NCI-H1436 treated with DMSO at 0.1 percent for 48 hours (cell line): ENCODE measurements at places on chromosomes 5 and 9.

DNA sequence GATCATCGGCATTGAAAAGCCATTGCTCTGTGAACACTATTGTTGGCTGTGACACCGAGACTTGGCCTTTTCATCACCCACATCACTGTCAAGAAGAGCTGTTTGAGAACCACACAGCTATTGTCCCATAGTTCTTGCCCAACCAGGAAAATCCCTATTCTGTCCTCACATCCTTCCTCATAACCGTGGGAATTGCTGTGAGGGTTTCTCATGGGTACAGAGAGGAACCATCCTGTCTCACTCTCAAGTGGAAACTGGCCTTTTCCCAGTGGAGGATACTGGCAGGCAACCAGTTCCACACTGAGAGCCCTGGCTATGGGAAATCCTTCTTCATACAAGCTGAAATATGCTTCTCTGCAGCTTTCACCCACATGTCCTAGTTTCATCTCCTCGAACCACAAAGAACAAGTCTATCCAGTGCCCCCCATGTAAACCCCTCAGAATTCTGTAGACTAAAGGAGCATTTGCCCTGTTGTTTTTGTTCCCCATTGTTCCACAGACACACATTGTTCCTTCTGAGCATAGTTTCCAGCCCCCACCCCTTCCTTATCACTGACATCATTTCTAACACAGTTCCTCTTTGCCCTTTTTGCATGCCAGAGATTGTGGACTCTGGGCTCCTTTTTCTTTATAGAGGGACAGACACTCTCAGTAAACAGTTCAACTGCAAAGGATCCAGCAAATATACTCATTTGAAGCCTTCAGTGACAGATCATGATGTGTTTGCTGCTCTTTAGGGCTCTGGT lies 57.8 kb upstream of the C5orf46 start:
- DNase-seq = no peak

DNA sequence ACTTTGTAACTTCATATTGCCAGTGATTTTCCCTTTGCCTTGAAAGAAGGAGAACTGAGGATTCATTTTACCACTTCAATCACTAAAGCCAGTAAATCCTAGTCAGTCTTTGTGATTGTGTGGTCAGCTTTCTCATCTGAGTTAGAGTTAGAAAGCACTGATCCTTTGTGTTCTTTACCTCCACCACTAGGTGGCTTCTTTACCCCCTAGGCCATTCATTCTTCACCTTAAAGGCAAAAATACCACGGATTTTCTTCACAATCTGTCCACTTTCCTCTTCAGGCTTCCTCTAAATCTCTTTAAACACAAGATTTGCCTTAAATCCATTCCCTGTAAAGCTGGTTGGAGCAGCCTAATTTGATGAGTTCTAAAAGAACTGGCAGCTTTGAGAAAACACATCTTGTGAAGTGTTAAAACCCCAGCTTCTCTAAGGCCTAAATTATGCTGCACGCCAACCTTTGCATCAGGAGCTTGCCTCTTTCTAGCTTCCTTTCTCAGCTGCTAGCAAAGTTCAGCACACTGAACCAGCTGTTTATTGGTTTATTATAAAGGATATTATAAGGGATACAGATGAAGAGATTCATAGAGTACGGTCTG lies 20.4 kb downstream of the BDP1 start:
- no peak for DNase-seq

DNA sequence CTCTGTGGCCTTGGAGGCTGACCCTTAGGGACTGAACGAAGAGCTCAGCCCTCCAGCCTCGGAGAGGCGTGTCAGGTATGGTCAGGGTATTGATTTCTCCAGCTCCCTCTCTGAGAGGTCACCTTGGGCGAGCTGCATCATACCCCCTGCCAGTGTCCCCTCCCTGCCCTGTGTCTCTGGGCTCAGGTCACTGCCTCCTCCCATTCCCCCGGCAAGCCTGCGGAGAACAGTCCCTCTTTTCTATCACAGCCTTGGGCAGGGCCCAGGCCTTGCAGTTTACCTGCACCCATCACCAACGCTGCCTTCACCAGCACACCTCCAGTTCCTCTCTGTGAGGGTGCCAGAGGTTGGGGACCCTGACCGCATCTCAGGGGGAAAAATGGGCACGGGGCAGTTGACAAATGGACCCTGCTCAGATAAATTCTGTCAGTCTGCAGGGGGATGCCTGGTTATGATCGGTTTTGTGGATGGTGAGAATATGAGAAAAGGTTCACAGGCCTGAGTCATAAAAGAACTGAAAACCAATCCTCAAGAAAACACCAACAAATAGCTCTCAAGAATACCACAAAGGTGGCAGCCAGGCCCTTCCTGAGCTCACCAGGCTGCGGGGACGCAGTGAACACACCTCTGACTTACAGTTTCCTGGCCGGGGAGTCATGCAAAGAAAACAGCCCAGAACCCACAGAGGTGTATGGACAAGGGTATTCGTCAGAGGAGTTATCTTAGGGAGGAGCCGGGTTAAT lies 24.7 kb upstream of the RXRA start:
- DNase-seq = no peak

- no peak for DNase-seq
Measured at GRCh38 chr9:94928691-94929368, 202.3 kb downstream of the AOPEP start.

DNA sequence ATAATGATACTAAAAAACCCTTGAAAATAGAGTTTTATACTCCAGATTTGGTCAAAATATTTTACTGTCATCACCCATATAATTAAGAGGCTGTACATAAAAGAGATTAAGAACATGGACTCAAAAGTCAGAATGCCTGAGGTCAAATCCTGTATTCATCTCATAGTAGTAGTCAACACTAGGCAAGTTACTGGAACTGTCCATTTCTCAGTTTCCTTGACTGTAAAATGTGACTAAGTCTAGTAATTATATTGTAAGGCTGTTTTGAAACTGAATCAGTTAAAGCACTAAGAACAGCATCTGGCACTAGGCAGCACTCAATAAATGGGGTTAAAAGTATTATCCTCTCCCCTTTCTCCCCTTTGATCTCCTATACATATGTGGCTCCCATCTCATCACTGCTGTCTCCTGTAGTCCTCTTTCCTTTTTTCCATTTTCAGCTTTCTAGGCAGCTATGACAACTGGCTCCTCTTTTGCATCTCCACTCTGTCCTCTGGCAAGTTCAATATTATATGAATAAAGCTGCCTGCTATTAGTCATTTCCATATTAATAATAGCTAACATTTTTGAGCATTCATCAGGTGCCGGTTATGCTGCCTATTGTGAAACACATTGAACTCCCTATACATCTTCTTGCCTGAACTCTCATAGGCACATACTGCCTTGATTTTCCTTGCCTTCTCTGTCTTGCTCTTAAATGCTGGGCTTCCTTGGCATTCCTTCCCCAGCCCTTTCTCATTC lies 185.8 kb upstream of the NREP start:
- no peak for DNase-seq

GRCh38 chr9:27545471-27545870 lies 15.9 kb upstream of the MOB3B start:
- DNase-seq = no peak

DNA sequence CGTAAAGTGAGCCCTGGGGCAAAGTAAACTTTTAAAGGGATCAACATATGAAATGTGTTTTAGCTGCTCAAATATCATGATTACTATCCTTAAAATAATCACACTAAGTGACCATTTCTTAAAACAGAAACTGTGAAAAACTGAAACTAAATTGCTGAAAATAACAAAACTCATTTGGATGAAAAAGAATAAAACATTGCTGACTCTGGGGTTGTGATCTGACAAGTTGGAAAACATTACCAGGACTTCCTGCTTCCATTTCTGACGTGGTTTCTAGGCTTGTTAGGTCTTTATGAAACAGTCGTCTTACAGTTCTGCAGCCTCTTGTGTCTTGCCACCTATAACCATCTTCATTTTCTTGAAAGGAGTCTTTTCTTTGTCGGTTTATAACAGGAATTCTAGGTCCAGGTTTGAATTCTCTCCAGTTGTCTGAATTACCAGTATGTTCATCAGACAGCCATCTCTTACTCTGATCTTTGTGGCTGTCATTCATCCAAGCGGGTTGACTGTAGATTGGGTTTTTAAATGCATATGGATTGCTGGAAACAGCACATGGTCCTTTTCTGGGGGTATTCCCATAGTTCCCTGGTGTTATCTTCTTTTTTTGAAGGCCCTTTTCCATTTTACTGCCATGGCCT lies 1.7 kb downstream of the TUT7 start:
- DNase-seq = no peak

DNA sequence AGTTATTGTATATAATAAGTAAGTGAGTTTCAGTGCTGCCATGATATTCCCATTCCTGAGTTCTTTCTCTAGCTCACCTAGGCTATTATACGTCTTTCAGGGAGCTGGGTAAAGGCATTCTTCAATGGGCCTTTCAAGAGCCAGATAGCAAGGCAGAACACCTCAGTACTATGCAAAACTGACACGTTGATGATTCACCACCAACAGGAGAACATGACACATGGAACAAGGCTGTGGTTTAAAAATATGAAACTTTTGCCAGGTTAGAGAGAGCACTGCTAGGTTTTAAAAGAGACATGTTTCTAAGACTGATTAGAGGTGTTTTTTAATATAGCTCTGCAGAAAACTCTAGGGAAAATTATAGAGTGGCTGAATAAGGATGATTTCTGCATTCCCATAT lies 95.9 kb downstream of the UGCG start:
- DNase-seq = no peak

DNA sequence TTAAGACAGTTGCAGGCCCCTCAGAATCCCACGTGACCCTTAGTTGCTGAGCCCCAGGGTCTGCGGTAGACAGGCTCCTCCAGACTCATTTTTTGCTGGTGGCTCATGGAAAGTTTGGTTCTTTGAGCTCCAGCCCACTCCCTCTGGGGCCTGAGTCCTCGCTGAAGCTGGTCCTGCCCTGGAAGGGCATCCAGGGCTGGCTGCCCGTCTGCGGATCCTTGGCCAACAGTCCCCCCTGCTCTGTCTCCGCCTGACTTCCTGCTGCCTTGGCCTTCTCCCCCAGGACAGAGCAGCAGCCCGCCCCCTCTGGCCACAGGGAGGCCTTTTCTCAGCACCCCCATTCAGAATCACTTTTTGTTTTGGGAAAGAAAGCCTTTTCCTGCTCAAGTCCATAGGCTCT lies 24.4 kb downstream of the SLC6A7 start:
- DNase-seq = no peak

DNA sequence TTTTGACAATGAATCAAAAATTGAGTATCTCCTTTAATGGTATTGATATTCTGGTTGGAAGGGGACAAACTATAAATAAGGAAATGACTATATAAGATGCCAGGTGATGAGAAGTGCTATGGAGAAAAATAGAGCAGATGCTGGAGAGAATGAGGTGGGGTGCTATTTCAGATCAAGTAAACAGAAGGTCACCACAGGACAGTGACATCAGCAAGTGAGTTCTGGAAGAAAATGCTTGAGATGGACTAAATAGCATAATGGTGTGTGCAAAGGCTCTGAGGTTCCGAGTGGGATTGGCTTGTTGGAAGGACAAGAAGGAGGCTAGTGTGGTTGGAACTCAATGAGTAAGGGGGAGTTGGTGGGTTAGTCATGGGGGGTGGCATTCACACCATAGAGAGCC lies 157.5 kb upstream of the SGCD start:
- no peak for DNase-seq

- DNase-seq = no peak
Measured at GRCh38 chr5:120436996-120437395, 27.1 kb upstream of the PRR16 start.

GRCh38 chr5:52727020-52727419 lies 60.7 kb upstream of the ITGA1 start:
- DNase-seq = no peak

DNA sequence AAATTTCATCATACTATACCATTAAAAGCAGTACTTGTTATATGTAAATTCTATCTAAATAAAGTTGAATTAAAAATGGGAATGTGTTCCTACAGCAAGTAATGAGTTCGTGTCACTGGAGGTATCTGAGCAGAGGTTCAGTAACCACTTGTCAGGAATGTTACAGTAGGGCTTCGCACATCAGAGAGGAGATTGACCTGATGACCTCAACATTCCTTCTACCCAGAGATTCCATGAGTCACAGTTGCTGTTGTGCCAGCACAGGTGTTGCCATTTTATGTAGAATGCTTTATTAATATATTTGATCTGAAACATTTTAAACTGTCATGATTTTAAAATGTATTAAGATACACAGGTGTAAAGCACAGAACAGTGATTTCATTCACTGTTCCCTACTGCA lies 60.3 kb downstream of the STX17 start:
- no peak for DNase-seq

DNA sequence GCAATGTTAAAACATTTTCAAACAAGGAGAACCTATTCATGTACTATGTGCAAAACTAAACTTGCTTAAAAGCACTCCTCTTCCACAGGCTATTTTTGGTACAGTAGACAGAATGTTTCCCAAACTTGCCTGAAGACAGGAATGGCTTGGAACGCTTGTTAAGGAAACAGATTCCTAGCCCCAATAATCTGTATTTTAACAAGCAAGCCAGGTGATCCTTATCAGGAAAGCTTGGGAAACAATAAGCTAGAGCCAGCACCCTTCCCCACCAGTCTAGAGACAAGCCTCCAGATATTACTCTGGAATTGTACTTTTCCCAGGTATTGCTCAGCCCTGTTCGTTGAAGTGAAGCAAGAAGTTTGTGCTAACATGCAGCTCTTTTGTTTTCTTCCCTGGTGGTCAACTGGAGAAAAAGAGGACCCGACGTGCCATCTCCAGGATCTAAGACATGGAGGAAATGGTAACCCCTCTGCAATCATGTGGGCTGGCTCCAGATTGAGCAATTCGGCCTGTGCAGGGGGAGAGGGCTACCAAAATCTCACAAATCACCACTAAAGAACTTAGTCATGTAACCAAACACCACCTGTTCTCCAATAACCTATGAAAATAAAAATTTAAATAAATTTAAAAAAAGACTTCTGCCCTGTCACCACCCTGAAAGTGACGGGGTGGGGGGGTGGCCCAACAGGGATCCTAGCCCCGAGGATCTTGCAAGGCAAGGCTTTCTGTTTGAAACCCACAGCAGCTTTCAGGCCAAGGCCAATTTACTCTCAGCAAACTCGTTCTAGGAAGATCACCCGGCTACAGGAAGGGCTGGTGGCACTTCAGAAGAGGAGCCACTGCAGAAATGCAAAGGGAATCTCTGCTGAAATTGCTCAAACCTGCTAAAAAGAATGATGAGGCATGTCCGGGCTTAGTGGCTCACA lies 48.6 kb downstream of the SHB start:
- no peak for DNase-seq

- DNase-seq = no peak
Measured at GRCh38 chr9:121816845-121817450, 165.5 kb downstream of the DAB2IP start.

- no peak for DNase-seq
Measured at GRCh38 chr5:103373597-103374472, 115.3 kb downstream of the MACIR start.

DNA sequence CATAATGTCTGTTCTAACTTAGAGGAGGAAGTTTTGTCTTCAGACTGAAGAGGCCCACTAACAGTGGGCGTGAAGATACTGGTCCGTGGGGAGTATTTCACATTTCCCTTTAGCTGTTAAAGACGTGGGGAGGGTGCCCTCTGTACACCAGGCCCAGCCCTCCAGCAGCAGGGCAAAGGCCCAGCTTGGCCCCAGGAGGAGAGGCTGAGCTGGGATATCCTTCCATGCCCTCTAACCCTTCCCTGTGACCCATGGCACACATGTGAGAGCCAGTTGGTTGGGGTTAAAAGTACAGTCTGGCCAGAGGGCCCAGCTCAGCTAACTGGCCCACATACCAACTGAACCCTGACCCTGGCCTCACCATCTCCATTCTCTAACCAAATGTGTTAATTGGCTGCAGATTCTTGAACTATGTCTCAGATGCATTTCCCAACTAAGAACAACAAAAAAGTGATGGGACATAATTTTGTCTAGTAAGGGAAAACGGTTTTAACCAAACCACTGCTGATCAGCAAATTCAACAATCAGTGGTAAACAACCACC lies 74.4 kb downstream of the LHFPL2 start:
- no peak for DNase-seq

GRCh38 chr9:10804486-10804885 lies 191.7 kb upstream of the PTPRD start:
- no peak for DNase-seq
